Epithelial cell of esophagus (primary cell): ENCODE measurements at places on chromosomes 5 and 9.

DNA sequence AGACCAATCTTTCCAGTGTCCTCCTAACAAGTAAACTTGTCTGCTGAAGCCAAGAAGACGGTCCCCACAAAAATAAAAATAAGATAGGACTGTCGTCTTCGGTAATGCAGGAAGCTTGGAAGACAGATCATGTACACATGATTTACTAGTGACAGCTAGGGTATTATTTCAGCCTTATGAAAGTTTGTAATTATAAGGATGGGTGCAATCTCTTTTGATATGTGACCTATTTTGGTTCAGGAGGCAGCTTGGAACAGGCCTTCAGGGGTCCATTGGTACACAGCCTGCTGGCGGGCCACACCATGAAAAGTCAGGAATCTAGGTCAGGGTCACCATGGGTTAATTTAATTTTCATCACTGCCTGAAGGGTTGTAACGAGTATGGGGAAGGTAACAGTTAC is 13.7 kb upstream of the MEIKIN start:
- DNase-seq: no peak

GRCh38 chr9:83449983-83450382 is 88.2 kb downstream of the FRMD3 start:
- DNase-seq: no peak

DNA sequence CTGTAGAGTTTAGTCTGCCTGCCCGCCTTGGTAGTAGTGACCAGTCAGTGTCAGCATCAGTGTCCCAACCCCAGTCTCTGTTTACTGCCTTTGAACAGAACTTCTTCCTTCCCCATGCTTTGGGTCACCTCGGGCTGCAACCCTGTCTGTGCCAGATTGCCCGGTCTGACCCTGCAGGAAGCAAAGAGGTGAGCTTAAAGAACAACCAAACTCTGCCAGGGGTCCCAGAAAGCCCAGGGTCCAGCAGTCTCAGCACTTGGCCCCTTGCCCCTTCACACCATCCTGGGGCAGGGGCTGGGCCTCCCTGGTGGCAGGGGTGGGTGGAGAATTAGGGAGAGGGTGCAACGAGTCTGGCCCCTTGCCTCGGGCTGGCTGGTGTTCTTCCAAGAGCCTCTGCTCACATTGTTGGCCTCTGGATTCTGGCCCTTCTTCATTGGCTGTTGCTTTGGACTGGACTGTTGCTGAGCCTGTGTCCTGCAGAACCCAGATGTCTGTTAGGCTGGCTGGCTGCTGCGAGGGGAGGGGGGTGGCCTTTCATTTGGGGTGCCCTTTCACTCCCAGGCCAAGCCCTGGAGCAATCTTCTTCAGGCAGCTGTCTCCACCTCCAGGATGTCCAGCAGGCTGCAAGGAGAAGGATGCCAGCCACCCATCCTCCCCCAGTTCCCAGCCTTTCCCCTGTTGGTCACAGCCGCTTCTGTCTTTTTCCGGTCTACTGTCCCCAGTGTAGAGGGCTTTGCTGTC is 51.2 kb downstream of the SAR1B start:
- DNase-seq: no peak

DNA sequence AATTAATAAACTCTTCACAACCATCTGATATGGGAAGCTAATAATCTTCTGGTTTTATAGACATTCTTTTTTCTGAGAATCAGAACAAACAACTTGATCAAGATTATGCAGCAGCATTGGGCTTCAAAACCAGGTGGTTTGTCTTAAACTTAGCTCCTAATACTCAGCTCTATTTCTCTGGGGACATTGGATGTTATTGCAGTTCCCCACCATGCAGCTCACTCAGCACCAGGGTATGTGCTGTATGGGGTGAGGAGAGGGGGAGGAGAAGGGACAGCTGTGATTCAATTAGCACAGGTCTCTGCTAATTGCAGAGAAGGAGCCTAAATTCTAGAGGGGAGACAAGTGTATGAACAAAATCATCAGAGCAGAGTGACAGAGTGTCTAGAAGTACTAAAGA is 210.7 kb upstream of the TNC start:
- no peak for DNase-seq

DNA sequence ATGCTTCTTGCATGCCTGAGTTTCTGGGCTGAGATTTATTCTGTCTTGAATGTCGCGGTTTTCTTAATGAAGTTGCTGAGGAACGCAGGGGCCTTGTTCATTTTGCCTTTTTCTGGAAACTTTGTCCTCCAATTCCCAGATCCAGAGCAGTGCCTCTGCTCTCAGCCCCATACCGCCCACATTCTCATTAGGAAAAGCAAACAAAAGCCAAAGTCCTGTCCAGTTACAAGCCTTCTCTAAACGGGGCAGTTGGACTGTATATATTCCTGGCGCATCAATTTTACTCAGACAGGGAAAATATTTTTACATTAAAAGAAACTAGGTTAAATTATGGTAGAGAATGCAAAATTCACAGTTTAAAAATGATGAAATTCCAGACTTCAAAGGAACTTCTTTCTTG is 1.2 kb upstream of the PSAT1 start:
- DNase-seq: no peak

DNA sequence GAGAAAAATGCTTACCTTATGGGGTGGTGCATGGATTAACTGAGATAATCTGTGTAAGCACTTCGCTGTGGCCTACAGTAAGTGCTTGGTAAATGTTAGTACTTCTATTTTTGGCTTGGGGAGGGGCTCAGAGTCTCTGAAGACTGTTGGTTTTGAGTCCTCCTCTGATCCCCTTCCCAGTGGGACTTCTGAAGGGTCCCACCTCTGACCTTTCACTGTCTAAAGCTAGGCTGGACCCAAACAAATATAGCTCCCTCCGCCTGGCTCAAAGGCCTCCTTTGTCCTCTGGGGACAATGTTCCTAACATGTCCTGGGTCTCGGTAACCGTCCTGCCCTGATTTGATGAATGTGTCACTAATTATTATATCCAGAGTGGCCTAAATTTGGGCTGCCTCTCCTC is 34.8 kb downstream of the CAMK2A start:
- no peak for DNase-seq

GRCh38 chr9:124254261-124254682 is 3.5 kb upstream of the NEK6 start:
- DNase-seq: no peak

DNA sequence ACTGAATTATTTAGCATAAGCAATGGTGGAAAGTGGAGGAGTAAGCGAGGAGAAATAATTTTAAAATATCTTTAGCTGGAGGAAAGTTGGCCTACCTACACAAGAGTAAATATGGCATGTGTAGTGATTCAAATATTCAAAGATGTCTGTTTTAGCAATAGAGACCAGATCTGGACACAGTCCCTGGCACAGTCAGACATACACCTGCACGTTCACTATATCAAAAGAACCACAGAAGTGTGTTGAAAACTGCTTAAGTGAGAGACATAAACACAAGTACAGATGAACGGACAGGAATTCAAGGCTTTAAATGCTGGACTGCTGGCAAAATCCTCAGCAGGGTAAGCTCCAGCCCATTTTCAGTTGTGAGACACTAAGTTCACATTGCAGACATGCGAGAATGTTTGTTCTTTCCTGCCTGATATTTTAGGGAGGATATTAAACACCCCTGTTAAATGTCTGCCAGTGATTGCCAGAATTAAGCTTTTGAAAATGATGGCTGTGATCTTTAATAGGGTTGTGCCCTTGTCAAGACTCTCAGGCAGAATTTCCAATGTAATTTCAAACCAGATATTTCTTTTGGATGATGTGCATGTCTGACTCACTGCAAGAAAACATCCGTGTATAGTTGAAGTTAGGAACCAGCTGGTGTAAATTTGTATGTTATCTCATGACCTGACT is 810.6 kb downstream of the TLE4 start:
- DNase-seq: no peak

DNA sequence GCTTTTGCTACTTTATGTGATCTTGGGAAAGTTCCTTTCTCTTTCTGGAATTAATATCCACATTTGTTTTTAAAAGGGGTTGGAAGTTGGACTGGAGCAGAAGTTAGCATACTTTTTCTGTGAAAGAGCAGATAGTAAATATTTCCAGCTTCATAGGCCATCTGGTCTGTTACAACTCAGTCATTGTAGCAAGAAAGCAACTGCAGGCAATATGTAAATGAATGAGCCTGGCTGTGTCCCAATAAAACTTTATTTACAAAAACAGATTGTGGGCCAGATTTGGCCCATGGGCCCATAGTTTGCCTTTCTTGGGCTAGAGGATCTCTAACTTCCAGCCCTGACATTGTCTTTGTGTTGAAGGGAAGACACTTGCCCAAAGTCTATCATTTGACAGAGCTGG is 104.4 kb downstream of the ACTL7B start:
- DNase-seq: no peak

DNA sequence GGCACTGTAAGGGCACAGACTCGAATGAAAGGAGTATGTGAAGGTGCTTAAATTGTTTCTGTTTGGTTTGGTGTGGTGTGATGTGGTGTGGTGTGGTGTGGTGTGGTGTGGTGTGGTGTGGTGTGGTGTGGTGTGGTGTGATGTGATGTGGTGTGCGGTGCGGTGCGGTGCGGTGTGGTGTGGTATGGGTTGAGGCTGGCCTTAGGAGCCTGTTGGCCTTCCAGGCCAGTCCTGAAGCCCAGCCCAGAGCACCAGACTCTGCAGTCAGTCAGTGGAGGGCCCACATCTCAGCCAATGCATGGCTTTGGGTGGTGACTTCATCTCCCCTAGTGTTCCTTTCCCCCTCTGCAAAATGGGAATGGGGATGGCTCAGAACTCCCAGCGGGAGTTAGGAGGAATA is 85.8 kb downstream of the KCNIP1 start:
- no peak for DNase-seq

GRCh38 chr5:56801256-56801655 is 14.1 kb upstream of the MAP3K1 start:
- no peak for DNase-seq

- no peak for DNase-seq
Observed at GRCh38 chr9:124950050-124950718, 9.3 kb upstream of the GOLGA1 start.

- no peak for DNase-seq
Observed at GRCh38 chr5:170565072-170565471, 61.3 kb downstream of the KCNIP1 start.

DNA sequence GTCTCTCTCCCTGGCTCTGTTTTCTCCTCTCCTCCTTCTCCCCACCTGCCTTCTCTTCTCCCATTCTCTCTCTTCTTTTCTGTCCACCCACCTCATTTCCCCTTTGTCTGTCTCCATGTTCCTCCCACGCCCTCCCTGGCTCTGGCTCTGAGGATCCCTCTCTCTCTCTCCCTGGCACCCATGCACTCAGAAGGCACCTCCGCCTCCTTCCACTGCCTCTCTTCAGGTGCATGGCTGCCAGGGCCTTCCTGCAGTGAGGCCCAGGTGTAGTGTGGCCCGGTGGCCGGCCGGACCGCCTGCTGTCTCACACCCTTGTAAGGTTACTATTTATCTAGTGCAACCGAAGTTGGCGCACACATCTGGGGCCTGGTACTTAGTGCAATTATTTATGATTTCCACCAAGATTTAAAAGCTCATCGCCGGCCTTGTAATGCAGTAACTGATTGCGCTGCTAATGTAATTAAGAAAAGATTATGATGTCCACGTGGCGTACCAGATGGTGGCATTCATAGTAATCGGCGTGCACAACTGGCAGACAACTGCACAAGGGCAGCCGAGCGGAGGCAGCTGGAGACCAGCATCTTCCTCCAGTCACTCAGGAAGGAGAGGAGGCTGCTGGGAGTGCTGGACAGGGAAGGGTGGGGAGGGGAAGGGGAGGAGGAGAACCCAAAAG is 50.4 kb upstream of the MVB12B start:
- no peak for DNase-seq

GRCh38 chr5:55817030-55817429 is 34.1 kb upstream of the IL31RA start:
- no peak for DNase-seq

GRCh38 chr5:143524338-143524945 is 121.0 kb upstream of the NR3C1 start:
- DNase-seq: no peak

- DNase-seq: peak; percentile 45
Observed at GRCh38 chr5:139574641-139575312, 13.6 kb downstream of the UBE2D2 start.

DNA sequence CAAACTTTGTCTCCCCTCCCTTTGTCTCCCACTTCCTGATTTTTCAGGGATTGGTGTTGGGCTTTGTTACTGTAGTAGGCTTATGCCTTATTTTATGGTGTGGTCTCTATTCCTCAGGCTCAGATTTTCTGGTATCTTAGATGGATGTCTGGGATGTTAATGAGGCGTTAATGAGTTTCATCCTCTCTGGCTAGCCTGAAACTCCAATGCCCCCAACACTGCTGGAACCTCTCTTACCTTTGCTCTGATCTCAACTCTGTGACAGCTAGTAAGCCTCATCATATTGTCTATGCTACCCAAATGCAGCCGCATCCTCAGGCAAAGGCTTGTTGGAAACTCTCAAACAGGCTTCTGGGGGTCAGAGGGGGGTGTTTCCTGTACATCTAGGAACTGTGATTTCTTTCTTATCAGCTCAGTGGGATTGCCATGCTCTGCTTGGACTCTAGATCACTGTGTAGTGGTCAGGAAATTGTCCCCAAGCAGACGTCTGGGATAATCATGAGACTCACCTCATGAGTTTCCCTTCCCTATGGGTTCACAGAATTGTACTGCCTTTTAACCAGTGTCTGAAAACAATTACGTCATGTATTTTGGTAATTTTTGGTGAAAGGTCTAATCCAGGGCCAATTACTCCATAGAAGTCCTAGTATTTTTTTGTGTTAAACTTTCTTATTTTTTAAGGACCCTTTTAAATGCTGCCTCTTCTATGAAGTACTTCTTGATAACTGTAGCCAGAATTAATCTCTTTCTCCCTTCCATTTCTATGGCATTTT is 88.8 kb upstream of the TRPC7 start:
- DNase-seq: no peak

DNA sequence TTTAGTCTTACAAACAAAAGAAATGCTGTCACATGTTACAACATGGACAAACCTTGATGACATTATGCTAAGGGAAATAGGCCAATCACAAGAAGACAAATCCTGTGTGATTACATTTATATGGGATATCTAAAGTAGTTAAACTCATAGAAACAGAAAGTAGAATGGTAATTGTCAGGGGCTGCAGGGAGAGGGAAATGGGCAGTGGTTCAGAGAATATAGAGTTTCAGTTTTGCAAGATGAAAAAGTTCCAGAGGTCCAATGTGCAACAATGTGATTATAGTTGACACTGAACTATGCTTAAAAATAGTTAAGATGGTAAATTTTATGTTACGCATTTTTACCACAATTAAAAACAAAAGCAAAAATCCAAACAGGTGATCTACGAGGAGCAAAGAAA is 265.5 kb downstream of the NDUFS4 start:
- no peak for DNase-seq

- no peak for DNase-seq
Observed at GRCh38 chr9:4740388-4740637, 689 bp downstream of the AK3 start.

DNA sequence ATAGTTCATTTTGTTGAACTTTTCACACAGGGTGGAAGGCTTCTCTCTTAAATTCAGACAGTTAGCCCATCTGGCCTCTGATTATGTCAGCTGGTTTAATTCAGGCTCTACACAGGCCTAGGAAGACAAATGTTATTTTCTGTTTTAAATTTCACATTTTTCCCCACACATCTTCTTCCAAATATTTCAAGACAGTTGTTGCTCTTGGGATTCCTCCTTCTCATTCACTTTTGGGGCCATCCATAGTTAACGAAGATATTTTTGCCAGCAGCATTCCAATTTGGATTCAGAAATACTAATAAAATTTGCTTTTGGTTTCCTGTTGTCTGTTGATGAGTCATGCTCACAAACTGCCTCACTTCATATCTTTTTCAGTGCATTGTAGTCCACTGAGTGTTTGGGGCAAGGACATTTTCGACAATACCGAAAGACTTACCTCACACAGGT is 475.4 kb downstream of the DMAC1 start:
- DNase-seq: no peak
